ENCODE measurements at places on chromosomes 4 and X.

GRCh38 chrX:13719192-13719856 is 15.1 kb downstream of the TRAPPC2 start:
- no peak for DNase-seq

- DNase-seq, result no peak
Observed at GRCh38 chr4:157014621-157015591, 43.3 kb upstream of the PDGFC start.

GRCh38 chr4:174828845-174829701 is at the start of gene GLRA3:
Gene GLRA3, minus strand, starts transcription at chr4:174829247. Its CDS starts 436 bp downstream, at chr4:174828811.
- peak; percentile 90 for DNase-seq

DNA sequence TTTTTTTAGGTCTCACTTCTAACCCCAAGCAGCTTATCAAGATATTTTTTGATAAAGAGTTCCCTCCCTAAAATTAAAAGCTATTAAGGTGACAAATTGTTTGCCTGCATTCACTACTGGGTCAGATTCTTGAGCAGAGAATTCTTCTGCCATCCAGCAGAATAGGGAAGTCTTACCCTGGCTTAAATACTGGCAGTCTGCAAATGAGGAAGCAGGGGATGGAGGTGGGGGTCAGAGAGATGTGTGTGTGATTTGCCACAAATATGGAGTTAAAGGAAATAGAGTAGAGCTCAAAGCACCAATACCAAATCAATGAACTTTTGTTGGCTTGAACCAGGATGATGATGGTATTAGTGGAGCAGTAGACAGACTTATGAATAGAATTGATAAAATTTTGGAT is 122.2 kb downstream of the ANXA5 start:
- no peak for DNase-seq

DNA sequence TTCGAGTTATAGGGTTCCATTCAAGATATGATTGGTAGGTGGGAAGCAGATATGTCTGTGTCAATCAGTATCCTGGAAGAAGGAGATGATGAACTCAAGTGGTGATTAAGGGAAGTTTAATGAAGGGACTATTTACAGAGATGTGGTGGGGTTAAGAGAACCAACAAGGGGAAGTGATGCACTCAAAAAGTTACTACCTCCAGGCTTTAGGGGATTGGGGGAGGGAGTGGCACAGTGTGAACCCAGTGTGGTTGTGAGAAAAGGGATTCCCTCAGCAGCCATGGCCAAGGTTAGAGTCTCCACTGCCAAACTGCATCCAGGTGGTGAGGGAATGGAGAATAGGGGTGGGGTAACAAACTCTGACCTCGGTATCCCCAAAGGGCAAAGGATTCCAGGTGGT is 27.9 kb downstream of the PKD2 start:
- DNase-seq, result no peak

DNA sequence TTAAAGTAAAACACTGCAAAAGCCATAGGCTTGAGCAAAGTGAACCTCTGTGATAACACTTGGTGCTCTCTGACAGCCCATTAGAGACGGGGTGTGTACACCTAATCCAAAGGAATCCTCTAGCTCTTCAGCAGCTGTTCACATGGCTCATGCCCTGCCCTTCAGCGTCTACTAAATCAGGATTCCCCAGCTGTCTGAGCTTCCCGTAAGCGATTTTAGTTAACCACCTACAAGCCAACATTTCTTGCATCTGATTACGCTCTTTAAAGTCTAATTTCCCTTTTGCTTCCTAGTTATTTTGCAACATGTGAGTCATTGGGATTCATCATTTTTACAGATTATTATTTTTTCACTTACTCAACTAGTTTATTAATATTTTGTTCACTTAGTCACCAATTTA is 6.5 kb downstream of the DMD start:
- DNase-seq, result no peak

DNA sequence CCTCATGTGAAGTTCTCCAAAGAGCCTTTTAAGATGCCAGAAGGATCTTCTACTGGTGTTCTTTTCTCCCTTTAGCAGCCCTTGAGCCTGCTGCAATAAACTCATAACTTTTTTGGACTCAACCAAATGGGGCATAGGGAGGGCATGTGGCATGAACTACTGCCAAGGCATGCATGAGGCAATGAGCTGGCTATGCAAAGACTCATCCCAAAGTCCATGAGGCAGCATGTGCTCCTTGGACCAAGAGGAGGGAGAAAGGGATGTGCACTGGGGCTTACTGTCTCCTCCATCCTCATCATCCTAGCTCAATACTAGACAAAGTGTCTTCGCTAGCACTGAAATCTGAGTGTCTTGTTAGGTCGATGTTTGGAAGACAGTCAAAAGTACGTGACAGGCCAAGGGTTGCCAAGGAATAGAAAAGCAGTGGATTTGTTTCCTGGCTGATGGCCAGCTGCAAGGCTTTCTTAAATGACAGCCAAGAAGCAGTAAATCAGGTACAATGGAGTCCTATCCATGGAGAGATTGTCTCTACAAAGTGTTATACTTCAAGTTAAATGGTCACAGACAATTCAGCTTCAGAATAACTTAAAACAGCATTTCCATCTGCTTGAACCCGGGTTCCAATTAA is 44.5 kb upstream of the ATXN3L start:
- DNase-seq, result no peak

- DNase-seq, result no peak
Observed at GRCh38 chr4:37627263-37627662, 58.9 kb downstream of the RELL1 start.

DNA sequence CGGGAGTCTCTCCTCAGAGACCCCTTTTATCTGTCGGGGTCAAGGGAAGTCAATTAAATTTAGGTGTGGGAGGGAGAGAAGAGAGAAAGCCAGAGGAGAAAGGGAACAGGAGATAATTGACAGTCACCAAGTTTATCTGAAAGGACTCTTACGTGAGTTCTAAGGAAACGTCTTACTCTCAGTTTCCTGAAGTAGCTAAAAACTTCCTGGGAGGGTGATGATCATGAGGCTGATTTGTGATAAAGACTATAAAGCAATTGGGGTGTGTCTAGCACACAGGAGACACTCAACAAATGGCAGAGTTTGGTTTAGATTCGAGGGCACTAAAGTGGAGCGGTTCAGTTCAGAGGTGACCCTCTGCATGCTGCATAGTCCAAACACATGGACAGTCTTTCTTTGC is 254.1 kb downstream of the FBXW7 start:
- no peak for DNase-seq

DNA sequence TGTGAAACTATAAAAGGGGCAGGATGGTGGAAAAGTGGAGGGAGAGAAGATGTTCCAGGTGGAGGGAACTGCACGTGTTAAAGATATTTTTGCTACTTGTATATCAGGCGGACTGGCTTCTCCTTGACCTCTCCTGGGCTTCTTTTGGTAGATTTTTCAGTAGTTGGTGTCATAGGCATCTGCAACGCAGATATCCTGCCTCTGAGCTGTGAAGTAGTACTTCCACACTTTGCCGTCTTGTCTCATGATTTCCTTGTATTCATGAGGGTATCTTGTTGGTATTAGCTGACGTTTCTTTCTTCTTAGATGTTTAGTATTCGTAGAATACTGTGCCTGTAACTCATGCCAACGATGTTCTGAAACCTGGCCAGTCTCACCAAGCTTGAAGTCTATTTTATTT is 81.0 kb downstream of the WWC2 start:
- no peak for DNase-seq
